HepG2 (cell line): ENCODE measurements at places on chromosomes 12 and 14.

GRCh38 chr14:23074906-23075305, 17.6 kb upstream of the CDH24 start:
- no peak for DNase-seq

GRCh38 chr12:20410734-20411133, 42.4 kb downstream of the PDE3A start:
- DNase-seq, result no peak

DNA sequence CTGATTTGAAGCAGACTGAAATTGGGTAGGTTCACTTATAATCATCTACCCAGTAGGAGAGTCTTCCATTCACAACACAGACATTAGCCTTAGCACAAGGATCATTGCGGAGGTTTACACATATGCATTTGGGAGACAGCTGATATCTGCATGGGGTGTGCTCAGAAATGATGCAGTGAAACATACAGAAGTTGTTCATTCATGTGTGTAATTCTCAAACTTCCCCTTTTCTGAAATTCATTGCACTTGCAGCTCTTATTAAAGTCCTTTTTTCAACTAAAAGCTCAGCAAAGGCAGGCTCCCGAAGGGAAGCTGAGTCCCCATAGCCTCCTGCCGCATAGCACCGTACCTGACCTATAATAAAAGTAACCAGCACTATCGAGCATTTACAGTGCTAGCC, 218.3 kb upstream of the CRY1 start:
- no peak for DNase-seq

DNA sequence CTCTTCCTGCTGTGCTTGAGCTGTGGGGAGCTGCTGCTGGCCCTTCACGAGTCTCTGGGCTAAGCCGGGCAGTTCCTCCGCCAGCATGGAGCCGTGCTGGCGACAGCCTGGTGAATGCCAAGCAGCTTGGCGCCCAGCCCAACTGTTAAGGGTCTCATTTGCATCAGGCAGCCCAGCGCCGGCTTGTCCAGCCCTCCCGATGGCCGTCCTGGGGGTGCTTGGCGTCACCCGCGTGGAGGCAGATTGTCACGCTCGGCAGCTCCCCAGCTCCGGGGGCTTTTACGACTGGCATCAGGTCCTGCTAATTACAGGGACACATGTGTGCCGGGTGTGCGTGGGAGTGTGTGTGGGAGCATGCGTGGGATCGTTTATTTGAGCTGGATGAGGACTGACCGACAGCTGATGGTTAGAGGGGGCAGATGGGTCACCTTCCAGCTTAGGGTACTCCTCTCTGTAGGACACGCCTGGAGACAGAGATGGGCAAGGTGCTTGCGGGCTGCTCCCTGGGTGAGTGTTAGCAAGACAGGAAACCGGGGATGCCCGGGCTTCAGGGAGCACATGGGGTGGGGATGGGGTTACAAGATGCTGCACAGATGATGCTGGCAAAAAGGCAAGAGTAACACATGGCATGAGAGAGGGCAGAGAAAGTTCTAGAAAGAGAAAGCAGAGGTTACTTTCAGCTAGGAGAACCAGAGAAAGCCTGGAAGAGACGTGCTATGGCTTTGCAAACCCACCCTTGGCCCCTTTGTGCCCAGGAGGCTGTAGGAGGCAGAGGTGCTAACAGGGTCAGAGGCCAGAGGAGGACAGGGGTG, 64.1 kb downstream of the KIF26A start:
- no peak for DNase-seq

GRCh38 chr12:22593864-22594263, 31.1 kb upstream of the ETNK1 start:
- DNase-seq, result no peak

- no peak for DNase-seq
Observed at GRCh38 chr14:21264025-21264801, 5.0 kb downstream of the HNRNPC start.

- DNase-seq, result no peak
Observed at GRCh38 chr12:79486154-79486553, 204.6 kb downstream of the PAWR start.

DNA sequence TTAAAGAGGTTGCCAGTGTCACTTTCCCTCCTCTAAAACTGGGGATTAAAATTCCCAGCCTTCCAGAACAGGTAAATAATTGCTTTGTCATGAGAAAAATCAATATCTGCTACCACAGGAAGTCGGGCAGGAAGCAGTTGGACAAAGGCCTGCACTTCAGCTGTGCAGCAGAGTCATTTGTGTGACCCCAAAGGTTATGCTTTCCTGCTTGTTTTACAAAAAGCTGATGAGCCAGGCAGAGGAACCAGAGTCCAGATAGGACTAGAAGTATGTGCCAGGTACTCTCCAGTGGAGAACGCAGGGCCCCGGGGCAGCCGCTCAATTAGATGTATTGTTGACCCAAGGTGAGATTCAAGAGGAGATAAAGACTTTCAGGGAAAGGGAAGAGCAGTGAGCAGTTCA, 117.1 kb upstream of the FRMD6 start:
- peak; percentile 95 for DNase-seq

DNA sequence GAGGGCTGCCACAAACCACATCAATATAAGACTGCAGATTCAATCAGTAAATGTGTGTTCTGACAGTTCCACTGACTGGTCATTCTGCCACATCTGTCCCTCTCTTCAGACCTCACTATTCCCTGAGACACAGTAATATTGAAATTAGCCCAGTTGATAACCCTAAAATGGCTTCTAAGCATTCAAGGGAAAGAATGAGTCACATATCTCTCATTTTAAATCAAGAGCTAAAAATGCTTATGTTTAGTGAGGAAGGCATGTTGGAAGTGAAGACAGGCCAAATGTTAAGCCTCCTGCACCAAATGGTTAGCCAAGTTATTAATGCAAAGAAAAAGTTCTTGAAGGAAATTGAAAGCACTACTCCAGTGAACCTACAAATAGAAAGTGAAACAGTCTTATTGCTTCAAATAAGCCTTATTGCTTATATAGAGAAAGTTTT, 24.5 kb upstream of the KIF21A start:
- DNase-seq, result no peak

DNA sequence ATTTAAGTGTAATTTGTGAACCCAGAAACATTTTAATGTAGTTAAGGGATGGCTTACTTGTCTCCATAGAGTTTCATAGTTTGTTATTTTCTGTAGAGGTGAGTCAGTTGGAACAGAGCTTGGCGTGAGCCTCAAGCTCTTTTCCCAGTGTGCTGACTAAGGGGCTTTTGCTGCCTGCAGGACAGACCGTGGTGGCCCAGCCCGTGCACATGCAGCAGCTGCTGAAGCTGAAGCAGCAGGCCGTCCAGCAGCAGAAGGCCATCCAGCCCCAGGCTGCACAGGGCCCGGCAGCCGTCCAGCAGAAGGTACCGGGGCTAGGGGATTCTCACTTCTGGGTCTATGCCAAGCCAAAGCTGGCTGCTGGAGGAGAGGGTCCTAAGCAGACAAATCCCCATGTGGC, 76.9 kb downstream of the DDX51 start:
- DNase-seq, result no peak

DNA sequence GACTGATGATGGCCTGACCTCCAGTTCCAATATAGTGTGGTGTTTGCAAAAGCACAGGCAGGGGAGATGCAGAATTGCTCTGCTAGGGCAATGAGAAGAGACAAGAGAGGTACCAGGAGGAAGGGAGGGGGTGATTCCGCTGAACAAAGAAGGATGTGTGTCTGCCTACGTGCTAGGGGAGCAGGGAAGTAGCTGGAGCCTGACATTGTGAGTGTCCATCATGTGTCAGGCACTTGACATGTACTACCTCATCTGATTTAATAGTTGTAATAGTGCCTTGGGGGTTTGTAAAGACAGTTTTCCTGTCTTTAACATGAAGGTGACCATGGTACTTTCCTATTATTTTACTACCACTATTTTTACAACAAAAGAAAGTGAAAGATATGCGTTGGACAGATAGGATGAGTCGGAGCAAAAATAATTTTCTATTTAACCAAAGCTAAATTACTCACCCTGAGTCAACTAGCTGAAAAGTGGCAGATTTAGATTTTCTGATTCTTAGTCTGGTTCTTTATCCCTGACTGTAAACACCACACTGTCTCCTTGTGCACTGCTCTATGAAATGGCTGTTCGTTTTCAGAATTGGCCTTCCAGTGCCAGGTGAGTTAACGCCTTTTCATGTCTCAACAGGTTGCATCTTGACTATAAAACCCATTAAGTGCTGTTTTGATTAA, 33.7 kb upstream of the TEAD4 start:
- no peak for DNase-seq

DNA sequence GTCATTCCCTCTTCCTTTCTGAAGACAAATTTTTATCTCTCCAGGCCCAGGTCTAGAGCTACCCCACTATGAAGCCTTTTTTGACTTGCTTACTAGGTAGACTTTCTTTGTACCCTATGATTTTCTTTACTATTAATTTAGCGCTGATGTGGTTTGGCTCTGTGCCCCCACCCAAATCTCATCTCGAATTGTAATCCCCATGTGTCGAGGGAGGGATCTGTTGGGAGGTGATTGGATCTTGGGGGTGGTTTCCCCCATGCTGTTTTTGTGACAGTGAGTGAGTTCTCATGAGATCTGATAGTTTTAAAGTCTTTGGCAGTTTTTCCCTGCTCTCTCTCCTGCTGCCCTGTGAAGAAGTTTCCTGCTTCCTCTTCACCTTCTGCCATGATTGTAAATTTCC, 118.1 kb downstream of the SLC38A1 start:
- no peak for DNase-seq

DNA sequence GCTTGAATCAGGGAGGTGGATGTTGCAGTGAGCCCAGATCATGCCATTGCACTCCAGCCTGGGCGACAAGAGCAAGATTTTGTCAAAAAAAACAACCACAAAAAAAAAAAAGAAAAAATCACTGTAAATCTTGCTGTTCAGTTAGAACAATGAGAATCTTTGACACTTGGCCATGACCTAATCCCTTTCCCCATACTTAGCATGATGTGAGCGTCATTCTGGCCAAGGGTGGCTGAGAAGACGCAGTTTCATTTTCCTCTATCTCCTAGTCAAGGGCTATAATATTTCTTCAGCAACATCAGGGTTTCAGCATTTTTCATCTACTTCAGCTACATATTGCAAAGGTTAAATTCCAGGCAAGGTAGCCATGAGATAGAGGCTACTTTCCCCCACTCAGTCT, 599.4 kb upstream of the MDGA2 start:
- DNase-seq, result no peak

DNA sequence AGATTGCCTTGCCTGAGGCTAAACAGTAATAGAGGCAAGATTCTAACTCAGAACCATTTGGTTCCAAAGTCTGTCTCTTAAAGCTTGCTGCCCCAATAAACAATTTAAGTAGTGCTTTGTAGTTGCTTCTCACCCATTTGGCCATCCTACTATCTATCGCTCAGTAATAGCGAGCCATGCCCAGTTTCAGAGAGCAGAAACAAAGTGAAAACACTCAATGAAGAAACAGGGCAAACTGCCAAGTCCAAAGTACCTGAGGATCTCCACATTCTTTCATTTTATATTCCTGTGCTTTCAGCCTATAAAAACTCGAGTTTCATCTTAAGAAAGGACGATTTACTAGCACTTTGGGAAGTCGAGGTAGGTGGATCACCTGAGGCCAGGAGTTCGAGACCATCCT, 103.3 kb upstream of the BBS10 start:
- peak; percentile 11 for DNase-seq

DNA sequence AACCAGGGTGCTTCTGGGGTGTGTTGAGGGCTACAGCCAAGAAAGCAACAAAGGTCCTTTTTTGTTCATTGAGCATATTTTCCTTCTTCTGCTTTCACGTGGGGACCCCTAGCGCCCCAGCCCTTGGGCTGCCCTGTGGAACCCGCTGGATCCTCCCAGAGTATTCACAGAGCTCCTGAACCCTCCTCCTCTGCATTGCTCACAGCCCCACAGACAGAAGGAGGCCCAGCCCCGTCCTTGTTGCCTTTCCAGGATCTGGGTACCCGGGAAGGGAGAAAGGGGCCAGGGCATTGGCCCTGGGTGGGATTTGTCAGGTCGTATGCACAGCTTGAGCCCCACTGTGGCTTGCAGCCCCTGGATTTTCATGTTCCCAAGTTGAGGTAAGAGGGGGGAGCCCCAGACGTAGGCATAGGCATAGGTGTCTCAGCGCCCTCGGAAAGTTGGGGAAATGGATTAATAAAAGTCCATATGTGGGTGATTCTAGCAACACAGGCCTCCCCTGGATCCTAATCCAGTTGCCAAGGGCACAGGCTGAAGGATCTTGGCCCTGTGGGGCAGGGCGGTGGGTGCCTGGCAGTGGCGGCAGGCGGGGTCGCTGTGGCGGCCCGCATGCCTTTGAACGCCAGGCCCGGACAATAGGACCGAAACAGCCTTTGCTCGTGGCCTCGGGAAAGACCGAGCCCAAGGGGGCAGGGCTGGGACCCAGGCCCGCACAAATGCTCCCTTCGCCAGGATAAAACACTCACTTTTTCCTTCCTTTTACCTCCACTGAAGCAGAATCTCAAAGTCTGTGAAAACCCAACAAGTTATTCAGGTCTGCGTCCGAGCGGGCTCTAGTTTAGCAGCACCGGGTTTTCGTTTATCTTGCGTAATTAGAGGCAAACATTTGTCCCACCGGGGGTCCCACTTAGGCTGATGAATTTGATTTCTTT, 3.0 kb upstream of the HOXC10 start:
- no peak for DNase-seq

DNA sequence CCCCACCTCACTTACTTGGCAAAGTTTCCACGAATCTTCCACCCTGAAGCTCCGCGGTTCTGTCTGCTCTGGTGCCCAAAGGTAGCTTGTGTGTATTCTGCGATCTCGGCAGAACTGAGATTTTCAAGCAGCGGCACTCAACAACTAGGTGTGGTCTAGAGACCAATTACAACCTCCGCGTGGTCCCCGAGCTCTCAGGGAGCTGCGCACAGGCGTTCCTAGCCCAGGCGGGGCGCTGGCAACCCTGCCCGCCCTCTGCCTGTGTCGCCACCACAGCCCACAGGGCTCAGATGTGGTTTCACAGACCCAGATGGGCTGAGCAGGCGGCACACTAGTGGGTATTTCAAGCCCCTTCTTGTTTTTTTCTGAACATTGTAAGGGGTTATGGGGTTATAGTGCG, 1.5 kb upstream of the DIABLO start:
- no peak for DNase-seq

- DNase-seq, result no peak
Observed at GRCh38 chr12:127619869-127620734, 646.9 kb upstream of the TMEM132C start.

- DNase-seq, result no peak
Observed at GRCh38 chr12:127170226-127171180, 1096.5 kb upstream of the TMEM132C start.
